Activated CD8-positive, alpha-beta memory T cell treated with anti-CD3 and anti-CD28 coated beads, Interleukin-2, amount 10 ng/mL, durations not matched to agents 7 days and 5 days (primary cell): ENCODE measurements at places on chromosomes 2 and 18.
A peak's percentile ranks its signal among the peaks of the same experiment; 100 is the strongest.

DNA sequence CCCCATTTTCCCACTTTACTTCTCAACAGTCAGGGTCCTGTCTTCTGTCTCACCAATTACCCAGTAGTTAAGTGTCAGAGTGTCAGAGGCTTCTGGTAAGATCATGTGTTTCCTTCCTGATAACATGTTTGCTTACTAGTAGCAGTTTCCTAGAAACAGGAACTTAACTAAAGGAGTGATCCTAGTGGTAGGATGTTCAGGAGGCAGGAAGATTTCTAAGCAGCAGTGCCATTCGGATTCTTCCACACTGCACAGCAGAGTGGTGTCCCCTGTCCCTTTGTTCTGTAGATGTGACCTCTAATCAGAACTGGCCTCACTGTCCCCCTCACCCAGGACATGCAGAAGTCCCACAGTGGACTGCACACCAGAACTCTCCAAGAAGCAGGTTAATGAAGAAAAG is 221.8 kb upstream of the OSR1 start:
- no peak for DNase-seq
- H3K4me1 ChIP-seq = no peaks in the 10 kb centered on the region
- H3K27ac ChIP-seq = no peak overlapping the region
- no peak overlapping the region for H3K4me3 ChIP-seq

- H3K27ac ChIP-seq = no peak overlapping the region
- DNase-seq = no peak
- no peaks in the 10 kb centered on the region for H3K36me3 ChIP-seq
These were observed 110.6 kb downstream of the TMEM182 start for GRCh38 chr2:102872388-102872787.

GRCh38 chr2:203603456-203604389 is 68.6 kb upstream of the RAPH1 start:
- peaks cover 15% of the 10 kb centered on the region for H3K4me1 ChIP-seq
- no peak overlapping the region for H3K27ac ChIP-seq
- no peak overlapping the region for H3K4me3 ChIP-seq
- H3K27me3 ChIP-seq = peaks cover 55% of the 10 kb centered on the region
- no peaks in the 10 kb centered on the region for H3K36me3 ChIP-seq
- no peak for DNase-seq

DNA sequence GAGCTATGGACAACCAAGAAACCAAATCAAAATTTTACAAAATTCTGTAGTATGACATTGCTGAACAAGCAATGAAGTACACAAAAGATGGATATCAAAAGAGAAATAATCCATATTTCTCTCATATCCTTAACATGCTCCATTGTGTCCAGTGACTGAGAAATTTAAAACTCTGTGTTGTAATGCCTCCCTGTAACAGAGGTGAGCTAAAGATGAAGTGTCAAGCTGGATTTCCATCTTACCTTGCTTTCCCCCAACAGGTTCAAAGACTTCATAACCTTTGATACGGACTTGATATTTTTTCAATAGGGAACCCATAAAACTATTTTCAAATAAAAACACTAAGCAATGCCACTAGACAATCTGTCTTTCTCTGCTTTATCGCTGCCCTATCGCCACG is 95.7 kb upstream of the SERTAD2 start:
- H3K27ac ChIP-seq = peak overlapping the region; percentile 99
- peak overlapping the region; percentile 80 for H3K4me3 ChIP-seq
- no peaks in the 10 kb centered on the region for H3K36me3 ChIP-seq
- H3K27me3 ChIP-seq = no peaks in the 10 kb centered on the region
- H3K4me1 ChIP-seq = peaks cover 26% of the 10 kb centered on the region

- H3K36me3 ChIP-seq = peaks cover 2% of the 10 kb centered on the region
- H3K27ac ChIP-seq = no peak overlapping the region
- H3K4me1 ChIP-seq = no peaks in the 10 kb centered on the region
- no peak for DNase-seq
These were observed 28.3 kb downstream of the KIF5C start for GRCh38 chr2:148903294-148903693.
